ENCODE measurements at places on chromosomes 1 and 21.

- DNase-seq = no peak
Measured at GRCh38 chr1:220441211-220441610, 86.7 kb upstream of the MARK1 start.

DNA sequence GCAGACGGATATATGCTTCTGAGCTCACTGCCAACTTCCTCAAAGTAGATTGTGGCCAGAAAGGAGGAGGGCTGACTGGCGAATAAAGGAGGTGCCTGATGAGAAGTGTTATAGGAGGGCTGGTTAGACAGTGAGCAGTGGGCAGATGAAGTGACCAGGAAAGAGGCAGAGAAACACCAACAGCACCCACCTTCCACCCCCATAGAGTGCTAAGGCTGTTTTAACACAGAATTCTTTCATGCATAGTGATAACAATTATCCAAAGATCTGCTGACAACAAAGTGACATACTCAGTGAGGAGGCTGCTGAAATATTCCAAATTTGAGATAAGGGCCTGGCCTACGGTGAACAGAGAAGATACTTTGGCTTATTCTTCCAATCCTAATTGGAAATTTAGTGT lies 21.2 kb upstream of the MTR start:
- no peak for DNase-seq

- DNase-seq = no peak
Measured at GRCh38 chr1:201503397-201504176, 3.3 kb downstream of the CSRP1 start.

- DNase-seq = no peak
Measured at GRCh38 chr1:18415448-18416027, 65.2 kb upstream of the KLHDC7A start.

DNA sequence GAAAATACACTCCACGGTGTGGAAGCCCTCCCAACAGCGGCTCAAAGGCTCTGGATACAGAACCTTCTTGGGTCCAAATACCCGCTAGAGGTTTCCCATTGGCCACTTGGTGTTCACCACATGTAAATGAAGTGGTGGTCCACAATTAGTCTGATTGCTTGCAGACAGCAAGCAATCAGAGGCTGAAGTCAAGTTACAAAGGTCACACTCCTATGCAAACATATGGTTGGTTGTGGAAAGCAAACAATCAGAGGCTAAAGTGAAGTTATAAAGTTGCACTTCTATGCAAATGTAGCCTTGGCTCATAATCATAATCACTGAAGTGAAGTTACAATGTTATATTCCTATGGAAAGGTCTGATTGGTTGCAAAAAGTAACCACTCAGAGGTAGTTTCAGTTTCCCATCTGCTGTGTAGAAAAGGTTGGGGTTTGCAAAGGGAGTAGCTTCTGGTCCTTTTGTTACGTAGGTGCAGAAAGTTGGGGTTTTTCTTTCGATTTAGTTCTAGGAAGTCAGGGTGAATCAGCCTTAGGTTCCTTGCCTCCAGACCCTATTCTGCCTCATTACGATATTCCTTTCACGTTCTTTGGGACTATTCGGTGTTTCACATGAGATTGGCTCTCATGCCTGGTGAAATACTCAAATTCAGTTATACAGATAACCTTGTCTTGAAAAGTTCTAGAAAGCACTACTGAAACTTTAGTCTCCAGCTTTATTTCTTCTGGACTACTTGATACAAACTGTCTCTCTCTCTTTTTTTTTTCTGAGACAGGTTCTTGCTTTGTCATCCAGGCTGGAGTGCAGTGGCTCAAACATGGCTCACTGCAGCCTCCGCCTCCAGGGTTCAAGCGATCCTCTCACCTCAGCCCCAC lies 36.7 kb upstream of the MTF2 start:
- no peak for DNase-seq

DNA sequence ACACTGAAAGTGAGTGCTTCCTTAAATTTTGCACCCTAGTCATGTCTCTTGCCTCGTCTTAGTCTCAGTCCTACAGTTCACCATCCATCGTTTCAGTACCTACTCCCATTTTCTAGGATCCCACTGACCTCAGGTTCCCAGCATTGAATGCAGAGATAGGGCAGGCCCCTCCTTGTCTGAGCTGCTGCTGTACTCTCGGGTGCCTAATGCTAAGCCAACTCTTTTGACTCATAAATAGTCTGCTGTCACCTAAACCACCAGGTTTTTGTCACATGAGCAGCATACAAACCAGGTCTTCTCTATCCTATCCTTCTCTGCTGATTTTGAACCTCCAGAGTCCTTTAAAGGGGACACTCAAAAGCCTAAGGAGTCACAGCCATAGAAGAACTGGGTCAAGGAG lies 3.0 kb downstream of the ARHGAP30 start:
- no peak for DNase-seq

DNA sequence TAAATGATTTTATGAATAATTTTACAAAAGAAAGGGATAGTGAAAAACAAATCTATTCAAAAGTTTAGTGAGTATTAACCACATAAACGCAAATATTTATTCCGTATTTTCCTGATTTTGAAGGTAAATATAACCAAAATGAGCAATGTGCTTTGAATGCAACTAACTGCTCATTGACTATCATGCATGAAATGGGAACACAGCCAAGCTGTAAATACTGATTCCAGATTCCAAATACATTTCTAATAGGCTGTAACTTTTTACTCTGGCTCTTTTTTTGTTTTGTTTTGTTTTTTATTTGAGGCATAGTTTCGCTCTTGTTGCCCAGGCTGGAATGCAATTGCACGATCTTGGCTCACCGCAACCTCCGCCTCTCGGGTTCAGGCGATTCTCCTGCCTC lies 41.8 kb downstream of the SELENOF start:
- DNase-seq = no peak

DNA sequence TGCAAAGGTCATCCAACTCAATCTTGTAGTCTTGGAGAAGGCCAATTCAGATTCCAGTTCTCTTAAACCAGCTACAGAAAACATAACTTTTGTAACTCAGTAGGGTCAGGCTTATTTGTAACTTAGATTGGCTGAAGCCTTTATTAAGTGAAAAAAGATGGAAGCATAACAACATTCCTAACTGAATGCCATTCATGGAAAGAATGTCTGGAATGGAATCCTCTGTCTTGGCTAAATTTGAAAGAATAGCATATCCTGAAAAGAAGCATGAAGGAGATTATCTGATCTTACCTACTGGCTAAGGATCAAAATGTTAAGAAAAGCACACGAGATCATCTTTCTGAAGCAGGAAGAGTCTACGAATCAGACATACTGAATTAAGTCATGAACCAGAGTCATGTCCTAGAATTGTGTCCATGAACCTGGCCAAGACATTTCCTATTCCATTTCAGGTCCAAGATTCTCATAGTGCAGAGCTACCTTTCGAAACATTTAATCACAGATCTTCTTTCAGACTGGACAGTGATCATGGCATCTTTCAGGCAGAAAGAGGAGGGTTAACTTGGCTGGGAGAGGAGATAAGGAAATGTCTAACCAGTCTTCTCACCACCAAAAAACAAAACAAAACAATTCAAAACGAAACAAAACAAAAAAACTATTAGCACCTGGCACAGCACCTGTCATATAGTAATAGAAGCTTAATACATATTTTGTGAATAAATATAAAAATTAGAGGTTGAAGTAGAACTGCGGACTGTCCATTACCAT lies 75.6 kb downstream of the XCL2 start:
- no peak for DNase-seq

- no peak for DNase-seq
Measured at GRCh38 chr1:206693029-206693428, 8.3 kb downstream of the MAPKAPK2 start.

GRCh38 chr1:163980394-163980793 lies 578.6 kb upstream of the PBX1 start:
- no peak for DNase-seq

- no peak for DNase-seq
Measured at GRCh38 chr1:200154069-200154767, 126.7 kb downstream of the NR5A2 start.

DNA sequence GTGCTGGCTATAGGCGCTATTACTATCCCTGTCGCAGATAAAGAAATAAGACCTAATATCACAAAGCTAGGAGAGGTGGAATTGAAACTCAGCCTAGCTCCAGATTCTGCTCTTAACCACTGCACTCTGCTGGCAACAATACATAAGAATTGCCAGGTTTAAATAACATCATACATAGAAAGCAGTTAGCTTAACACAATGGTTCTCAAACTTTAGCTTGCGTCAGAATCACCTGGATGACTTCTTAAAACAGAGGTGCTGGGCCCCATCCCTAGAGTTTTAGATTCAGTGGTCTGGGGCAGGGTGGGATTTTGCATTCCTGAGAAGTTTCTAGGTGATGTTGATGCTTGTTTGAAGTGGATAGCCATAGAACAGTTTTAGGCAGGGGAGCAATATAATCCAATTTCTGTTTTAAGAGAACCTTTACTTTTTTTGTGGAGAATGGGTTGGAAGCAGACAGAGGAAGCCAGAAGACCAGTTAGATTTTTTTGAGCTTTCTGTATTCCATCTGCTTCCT lies 1.1 kb upstream of the POMGNT1 start:
- no peak for DNase-seq
